Stimulated activated CD8-positive, alpha-beta memory T cell treated with anti-CD3 and anti-CD28 coated beads, Interleukin-7, amount 100 ng/mL, for 4 hours (primary cell): ENCODE measurements at places on chromosomes 16 and 17.
A peak's percentile ranks its signal among the peaks of the same experiment; 100 is the strongest.

GRCh38 chr17:6101706-6102105, 31.5 kb downstream of the WSCD1 start:
- DNase-seq: no peak

DNA sequence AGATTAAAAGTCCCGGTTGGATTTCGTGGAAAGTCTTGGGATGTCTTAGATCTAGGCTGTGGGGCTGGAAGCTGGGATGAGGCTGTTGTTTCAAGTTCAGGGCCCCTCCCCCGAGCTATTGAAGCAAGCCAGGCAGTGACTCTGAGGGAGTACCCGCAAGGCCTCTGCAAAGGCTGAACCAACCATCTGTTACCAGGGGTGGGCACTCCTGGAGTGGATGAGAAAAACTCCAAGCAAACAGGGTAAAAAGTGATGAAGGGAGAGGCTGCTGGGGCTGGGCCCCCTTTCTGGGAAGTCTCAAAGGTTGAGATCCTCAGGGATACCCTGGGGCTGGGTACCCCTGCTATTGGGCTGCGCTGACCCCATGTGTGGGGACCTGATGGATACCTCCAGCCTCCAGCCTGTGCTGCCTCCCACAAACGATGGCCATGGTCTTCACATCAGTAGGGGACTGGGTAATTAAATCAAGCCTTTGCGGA, 82.4 kb upstream of the KIFC3 start:
- no peak for DNase-seq

GRCh38 chr16:57106767-57107166, 14.4 kb downstream of the CPNE2 start:
- DNase-seq: no peak

DNA sequence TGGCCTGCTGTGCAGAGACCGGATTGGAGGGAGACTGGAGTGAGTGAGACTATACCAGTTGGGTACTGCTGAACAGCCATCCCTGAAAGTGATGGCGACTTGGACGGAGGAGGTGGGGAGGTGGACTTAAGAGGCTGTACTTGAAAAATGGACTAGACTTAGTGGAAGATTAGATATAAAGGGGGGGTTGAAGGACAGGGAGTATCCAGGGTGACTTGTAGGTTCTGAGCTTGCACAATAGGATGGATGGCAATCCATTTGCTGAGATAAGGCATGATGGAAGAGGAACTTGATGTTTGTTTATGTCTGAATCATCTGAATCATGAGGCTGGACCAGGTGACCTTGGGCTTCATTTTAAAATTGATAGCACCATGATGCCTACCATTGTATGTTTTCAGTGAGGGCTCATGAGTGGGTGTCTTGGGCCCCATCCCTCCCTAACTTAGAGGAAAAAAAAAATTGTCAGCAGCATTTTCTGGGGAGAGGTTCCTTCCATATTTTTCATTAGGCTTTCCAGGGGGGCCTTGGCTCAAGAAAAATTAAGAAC, 41.2 kb downstream of the PRKCA start:
- no peak for DNase-seq

DNA sequence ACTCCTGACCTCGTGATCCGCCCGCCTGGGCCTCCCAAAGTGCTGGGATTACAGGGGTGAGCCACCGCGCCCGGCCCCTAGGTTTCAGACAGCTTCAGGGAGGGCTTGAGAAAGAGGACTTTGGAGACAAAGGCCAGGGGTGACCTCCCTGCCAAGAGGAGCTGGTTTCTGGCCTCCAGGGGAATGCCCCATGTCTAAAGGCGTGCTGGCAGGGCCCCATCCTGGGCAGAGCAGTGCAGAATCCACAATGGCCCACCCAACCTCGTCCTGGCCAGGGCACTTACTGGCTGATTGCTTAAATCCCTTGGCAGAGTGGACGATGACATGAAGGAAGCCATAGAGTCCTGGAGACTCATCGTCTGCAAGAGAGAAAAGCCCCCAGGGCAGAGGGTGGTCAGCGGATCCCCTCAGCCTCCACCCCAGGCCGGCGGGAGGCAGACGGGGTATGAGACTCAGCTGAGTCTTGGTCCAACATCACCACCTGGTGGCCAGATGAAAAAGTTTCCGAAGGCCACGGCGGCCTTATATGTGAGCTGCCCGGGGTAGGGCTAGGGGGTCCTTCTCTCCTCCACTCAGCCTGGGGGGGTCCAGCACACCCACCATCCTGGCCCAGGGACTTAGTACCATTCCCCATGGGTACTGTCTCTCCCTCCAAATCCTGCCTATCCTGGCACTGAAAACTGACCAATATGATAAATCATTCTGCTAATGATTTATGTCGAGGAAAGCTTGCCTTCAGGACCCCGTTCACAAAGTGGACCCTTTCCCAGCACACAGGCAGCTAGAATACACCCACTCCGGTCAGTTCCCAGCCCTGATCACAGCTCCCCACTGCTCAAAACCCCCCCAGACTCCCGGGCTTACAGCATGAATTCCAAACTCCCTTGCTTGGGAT, 59.1 kb downstream of the TIMM22 start:
- DNase-seq: no peak

- DNase-seq: no peak
Measured at GRCh38 chr16:12502676-12503075, 301.0 kb downstream of the CPPED1 start.

GRCh38 chr16:8656376-8656775, 18.0 kb upstream of the ABAT start:
- DNase-seq: no peak

DNA sequence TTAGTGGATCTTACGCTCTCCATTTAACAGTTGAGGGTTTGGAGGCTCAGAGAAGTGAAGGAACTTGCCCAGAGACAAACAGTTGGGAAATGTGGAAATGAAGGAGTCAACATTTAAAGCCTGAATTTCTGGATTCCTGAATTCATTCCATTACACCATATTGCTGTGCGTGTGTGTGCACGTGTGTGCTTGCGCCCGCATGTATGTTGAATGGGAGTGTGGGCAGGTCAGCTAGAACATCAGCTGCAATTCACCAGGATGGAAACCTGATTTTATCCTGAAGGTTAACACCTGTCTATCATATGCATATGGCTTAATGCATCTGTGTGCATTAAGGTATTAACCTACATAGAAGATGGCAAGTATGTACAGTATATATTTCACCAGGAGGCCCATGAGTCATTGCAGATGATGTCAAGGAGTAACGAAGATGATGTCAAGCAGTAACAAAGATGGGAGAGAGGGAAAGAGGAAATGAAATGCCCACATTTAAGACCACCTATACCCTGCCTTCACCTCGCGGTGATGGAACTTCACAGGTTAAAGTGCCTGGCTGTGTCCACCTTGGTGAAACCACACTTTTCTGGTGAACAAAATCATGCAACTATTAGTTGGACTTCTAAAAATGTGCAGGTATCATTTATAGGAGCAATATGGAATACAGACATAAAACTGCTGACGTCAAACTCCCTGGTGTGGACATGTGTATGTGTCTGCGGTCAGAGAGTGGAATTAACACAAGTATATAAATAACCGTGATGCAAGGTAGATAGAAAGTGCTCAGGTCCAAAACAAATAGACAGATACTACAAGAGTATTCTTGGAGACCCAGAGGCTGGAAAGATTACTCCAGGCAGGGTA, 832 bp upstream of the ADAP2 start:
- DNase-seq: no peak

GRCh38 chr17:76577876-76578275, 7.8 kb downstream of the ST6GALNAC2 start:
- DNase-seq: no peak

GRCh38 chr16:17408955-17409441, 61.8 kb downstream of the XYLT1 start:
- no peak for DNase-seq

GRCh38 chr17:62778990-62779681, 29.0 kb downstream of the MARCHF10 start:
- no peak for DNase-seq

GRCh38 chr16:71880176-71880575, 3.8 kb downstream of the ZNF821 start:
- no peak for DNase-seq

DNA sequence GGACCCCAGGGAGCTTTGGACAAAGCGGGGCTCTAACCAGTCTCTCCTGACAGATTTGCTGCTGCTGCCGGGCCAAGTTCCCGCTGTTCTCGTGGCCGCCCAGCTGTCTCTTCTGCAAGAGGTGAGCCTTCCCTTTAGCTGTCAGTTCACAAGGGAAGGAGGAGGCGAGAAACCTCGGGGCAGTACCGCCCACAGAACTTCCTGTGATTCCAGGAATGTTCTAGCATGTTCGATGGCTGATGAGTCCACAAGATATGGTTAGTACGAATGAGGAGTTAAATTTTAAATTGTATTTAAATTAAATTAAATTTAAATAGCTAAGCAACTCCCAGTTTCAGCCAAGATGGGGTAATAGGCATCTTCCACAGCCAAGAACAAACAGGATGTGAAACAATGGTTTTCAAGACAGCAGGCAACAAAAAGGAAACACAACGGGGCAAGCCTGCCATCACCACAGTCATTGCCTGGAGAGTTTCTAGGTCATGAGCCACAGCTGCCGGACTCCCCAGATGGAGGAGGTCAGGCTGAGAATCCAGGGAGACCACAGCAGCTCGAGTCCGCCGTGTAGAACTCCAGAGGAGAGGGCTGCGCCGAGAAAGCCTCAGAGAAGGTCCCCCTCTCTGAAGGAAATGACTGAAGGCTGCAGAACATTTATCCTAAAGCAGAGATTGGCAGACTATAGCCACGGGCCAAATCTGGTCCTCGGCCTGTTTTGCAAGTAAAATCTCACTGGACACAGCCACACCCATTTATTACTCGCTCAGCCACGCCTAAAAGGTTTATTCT, 9.5 kb upstream of the TCF25 start:
- peak; percentile 37 for DNase-seq

DNA sequence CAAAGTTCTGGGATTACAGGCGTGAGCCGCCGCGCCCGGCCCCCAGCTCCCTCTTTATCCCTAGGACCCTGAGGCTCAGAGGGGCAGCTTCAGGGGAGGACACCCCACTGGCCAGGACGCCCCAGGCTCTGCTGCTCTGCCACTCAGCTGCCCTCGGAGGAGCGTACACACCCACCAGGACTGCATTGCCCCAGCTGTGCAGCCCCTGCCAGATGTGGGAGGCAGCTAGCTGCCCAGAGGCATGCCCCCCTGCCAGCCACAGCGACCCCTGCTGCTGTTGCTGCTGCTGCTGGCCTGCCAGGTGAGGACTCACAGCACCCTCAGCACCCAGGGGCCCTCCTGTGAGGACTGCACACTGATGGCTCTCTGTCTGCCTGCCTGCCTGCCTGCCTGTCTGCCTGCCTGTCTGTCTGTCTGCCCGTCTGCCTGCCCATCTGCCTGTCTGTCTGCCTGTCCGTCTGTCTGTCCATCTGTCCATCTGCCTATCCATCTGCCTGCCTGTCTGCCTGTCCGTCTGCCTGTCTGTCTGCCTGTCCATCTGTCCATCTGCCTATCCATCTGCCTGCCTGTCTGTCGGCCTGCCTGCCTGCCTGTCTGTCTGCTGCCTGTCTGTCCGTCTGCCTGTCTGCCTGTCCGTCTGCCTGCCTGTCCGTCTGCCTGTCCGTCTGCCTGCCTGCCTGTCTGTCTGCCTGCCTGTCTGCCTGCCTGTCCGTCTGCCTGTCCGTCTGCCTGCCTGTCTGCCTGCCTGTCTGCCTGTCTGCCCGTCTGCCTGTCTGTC, 5.0 kb downstream of the GCGR start:
- DNase-seq: no peak

DNA sequence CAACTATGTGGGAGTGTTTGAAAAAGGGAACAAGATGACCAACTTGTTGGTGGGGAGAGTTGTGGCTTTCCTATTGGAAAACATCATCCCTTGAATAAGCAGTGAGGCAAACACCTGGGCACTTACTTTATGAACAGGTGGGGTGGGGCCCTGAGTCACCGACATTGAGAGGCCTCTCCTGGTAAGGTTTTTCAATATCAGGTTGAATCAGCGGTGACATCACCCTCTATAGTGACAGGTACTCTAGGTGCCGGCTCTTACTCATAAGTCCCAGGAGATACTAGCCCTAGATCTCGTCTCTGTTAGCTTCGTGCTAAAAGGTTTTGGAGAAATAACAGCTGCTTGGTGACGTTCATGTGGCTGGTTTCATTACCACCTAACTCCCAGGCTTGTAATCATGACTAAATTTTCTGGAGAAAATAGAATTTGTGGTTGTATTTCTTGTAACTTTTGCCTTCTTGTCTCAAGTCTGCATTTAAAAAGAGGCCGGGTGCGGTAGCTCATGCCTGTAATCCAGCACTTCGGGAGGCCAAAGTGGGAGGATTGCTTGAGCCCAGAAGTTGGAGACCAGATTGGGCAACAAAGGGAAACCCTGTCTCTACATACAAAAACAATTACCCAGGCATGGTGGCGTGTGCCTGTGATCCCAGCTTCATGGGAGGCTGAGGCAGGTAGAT, 19.3 kb downstream of the CDH1 start:
- peak; percentile 59 for DNase-seq

- DNase-seq: no peak
Measured at GRCh38 chr16:65598621-65599020, 476.8 kb upstream of the CDH11 start.

GRCh38 chr17:47884905-47885730, 10.9 kb upstream of the SP2 start:
- no peak for DNase-seq

DNA sequence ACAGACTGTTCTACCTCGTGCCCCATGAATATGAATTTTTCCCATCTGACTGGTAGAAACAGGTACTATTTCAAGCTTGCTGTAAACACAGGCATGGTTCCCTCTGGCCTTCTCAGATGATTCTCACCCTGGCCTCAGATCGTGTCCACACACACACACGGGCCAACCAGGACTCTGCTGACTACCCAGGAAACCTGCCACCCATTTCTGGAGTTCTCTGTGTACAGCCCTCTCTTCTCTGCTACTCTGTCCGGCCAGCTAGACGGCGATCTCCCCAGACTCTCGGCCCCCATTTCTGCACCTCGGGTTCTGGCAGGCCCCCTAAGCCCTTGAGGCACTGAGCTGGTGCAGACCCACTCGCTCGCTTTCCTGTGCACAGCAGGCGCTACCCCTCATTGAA, 31.2 kb downstream of the RPA1 start:
- no peak for DNase-seq

GRCh38 chr16:23587726-23588125, 8.4 kb downstream of the NDUFAB1 start:
- DNase-seq: no peak

- DNase-seq: no peak
Measured at GRCh38 chr17:7045492-7046126, 1.7 kb upstream of the SLC16A11 start.

DNA sequence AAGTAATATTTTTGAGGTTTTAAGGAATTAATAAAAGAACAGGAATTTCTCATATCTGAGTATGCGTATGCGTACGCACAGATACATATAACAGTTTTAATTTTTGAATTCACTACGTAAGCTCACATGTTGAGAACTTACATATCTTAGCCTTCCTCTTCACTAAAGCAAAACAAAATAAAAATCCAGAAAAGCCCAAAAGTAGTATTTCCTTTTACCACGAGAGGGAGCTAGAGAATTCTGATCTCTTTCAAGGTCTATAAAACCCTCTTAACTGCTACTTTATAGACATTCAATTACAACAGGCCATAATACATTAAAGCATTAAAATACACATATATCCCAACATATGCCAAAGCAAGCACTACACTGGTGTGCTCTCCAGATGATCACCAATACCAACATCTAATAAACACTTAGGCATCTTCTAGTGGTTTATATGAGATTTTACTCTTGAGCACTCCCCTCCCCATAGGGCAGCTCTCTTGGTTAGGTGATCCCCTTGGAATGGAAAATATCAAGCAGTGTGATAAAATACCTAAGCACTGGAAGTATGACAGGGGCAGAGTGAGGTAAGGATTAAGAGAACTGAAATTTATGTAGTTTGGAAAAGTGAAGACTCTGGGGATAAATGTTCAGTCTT, 94.0 kb downstream of the SKAP1 start:
- DNase-seq: no peak
